M059J (cell line): ENCODE measurements at places on chromosomes 16 and 17. TPM values are rescaled to one million over a fixed set of nuclear protein-coding genes. Genes with fewer than 3 reads are reported as not detected.

Gene HBZ
- not detected in 2 replicates for total RNA-seq

Gene KRTAP2-4
- not detected in 2 replicates for total RNA-seq

- DNase-seq: no peak
Observed at GRCh38 chr17:77374170-77374936, 233.6 kb downstream of the SEC14L1 start.

GRCh38 chr17:43994272-43995149, 9.9 kb upstream of the NAGS start:
- DNase-seq: peak; percentile 52

DNA sequence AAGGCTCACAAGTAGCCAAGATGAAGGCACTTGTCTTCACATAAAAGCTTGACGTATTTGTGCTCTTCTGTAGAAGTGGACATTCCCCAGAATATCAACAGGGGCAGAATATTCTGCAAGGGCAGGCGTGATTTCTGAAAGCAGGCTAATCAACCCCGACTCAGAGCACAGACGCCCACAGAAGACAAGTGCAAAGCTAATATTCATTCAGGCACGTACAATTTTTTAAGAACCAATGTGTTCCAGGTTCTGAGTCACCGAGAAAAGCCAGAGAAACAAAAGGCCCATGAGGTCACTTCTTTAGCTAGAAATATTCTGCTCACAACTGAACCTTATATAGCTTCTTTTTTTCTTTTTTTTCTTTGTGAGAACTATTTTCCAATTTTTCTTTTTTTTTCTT, 121.6 kb downstream of the DNAH9 start:
- no peak for DNase-seq

DNA sequence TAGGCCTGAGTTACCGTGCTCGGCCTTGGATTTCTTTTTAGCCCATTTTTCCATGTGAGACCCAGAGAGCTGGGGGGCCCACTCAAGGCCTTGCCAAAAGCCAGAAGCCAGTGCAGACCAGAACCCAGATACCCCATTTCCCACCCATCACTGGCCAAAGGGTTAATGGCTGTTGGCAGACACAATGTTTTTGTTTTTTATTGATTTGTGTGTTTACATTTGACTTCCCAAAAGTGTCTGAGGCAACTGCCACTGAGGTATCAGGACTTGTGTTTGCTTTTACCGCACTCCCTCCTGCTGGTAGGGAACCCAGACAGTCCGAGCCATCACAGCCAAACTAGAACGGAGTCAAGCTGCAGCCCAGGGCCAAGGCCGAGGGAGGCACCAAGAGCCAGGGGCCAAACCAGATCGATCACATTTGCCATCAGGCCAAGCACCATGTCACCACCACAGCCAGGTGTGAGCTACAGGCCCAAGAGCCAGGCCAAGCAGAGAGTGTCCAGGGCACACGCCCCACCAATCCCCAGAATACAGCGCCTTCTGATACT, 7.7 kb upstream of the TNFSF12 start:
- no peak for DNase-seq

- DNase-seq: no peak
Observed at GRCh38 chr17:44251062-44251461, 16.9 kb downstream of the SLC4A1 start.

- no peak for DNase-seq
Observed at GRCh38 chr16:49972280-49972679, 52.7 kb upstream of the CNEP1R1 start.
